Amniotic stem cell (primary cell): ENCODE measurements at places on chromosomes 3 and 15.

DNA sequence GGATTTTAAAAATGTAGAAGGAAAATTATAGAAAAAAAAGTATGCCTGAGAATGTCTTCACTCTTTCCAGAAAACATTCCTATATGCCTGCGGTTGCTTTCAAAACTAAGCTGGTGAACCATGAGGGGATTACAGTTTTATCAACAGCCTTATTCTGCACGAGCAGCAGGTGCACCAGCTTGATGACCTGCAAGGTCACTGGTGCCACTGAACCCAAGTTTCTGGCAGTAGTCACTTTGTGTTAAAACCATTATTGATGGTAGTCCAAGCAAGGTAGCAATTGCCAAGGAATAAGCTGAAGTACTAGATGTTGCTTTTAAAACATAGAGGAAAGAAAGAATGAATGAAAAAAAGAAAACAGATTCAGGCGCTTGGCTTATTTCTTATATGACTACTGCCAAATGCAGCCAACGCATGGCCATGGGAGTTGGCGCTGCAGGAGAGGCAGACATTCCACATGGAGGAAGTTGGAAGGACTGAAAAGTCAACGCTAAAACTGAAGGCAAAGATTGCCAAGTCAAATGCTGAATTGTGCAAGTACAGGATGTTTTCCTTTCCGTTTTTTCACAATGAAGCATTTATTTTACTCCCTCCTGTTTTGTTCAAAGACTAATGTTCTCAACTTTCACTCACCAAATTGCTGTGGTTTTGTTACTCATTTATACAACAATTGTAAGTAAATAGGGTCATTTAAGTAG lies 601.4 kb downstream of the CADM2 start:
- DNase-seq = no peak

DNA sequence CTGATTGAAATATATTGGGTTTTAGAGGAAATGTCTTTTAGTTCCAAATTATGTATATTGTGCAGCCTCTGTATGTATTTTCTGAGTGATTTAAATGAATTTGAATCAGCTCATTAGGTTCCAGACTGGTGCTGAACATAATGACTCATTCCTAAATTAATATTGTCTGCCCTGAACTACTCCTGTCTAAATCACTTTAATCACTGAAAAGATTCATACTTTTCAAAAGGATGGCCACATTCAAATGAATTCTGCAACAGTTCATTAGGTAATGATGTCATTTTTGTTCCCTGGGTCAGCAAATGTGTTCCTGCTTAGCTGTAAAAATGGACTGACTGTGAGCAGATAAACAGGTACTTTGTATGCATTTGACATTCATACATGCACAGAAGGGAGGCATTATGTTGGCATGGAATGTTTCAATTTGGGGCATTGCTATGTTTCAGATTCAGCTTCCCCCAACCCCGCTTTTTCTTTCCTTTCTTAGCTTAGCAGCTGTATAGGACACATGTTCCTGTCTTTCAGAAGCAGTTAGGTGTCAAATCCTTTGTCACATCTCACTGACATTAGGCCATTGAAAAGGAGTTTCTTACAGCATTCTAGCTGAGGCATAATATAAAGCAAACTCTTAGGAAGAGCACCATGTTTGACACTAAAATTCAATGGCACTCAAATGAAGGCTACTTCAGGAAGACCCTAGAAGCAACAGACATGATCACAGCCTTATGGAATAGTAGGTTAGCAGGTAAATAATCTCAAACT lies 318.5 kb upstream of the ARPP21 start:
- no peak for DNase-seq

DNA sequence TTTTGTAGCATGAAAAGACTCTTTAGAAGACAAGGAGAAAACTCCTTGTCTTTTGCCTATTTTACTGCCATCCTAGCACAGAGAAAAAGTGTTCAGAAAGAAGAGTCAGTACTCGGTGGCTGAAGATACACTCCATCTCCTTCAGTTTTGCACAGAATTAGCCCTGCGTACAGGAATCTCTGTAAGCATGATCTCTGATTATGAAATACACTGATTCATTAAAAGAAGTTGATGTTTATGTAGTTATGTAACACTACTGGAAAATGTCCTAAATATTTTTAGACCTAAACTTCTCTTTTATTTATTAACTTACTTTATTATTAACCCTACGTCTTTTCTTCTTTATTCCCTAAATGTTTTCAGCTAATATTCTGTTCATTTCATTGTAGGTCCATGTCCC lies 138.4 kb downstream of the LEKR1 start:
- DNase-seq = no peak

DNA sequence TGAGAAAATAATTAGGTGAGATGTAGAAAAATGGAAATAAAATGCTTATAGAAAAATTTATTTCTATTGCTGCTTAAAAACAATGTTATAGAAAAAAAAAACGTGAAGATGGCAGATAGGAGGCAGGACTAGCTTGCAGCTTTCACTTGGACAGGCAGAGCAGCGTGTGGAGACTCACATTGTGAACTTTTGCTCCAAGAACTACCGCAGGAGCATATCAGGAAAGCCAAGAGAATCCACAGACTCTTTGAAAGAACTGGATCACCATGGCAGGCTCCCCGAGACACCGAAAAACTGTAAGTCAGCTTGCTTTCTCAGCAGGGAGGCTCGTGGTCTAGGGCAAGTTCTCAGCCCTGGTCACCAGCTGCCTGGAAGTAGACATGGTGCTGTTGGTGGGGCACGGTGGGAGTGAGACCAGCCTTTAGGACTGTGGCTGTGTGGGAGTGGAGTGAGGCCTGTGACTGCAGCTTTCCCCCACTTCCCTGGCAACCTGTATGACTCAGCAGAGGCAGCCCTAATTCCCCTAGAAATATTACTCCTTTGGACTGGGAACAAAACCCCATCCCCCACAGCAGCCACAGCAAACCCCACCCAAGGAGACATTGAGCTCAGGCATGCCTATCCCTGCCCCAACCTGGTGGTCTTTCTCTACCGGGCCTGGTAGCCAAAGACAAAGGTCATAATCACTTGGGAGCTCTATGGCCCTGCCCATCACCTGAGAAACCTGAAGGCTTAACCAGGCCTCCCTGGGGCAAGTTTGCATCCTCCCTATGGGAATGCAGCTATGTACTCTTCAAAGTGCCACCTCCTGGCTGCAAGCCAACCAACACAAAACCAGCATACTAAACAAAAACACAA lies 22.8 kb downstream of the STRIT1 start:
- DNase-seq = no peak

GRCh38 chr3:185837414-185837813 lies 12.6 kb upstream of the IGF2BP2 start:
- no peak for DNase-seq

DNA sequence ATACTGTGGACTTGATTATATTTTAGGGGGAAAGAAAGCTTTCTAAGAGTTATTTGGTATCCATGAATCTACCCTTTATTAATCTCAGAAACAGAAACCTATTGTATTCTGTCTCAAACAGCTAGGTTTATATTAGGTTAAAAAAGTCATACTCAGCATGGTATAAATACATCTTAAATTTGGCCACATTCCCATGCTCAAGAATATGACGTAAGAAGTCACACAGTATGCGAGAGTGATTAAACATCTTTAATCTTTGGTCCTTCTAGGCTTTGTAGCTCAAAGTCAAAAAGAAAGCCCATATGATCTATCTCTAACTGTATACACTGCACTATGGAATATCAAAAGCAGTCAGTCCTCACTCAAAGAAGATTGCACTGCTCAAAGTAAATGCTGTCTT lies 131.4 kb downstream of the EPHA3 start:
- DNase-seq = no peak

- no peak for DNase-seq
Measured at GRCh38 chr15:93562395-93563123, 473.5 kb upstream of the RGMA start.
